ENCODE measurements at places on chromosomes 16 and 17. TPM values are rescaled to one million over a fixed set of nuclear protein-coding genes. Genes with fewer than 3 reads are reported as not detected.

The KCNJ16 gene
- total RNA-seq = not detected

DNA sequence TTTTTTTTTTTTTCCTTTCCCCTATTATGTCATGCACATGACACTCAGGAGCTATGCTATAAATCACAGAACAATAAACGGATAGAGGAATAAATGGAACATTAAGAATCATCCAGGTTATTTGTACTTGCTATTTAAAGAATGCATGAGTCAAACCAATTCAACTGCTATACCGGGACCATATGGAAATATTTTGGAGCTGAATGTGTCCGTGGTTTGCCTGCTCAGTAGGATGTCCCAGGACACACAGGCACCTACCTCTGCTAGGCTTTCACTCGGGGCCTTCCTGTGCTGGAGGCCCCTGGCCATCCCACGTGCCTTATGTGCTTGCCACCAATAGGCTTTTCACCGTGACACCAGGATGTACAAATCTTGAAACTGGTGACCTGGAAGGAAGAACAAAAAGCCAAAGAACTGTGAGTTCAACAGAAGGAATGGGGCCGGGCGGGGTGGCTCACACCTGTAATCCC, 15.3 kb upstream of the SEC14L1 start:
- peaks cover 59% of the 10 kb centered on the region for H3K4me1 ChIP-seq
- no peak overlapping the region for H3K27ac ChIP-seq
- no peak overlapping the region for H3K4me3 ChIP-seq
- H3K36me3 ChIP-seq = peaks cover 2% of the 10 kb centered on the region
- no peaks in the 10 kb centered on the region for H3K27me3 ChIP-seq
- DNase-seq = no peak

- H3K27ac ChIP-seq = no peak overlapping the region
- no peaks in the 10 kb centered on the region for H3K27me3 ChIP-seq
- H3K4me3 ChIP-seq = no peak overlapping the region
- no peak for DNase-seq
- H3K4me1 ChIP-seq = no peaks in the 10 kb centered on the region
- H3K36me3 ChIP-seq = peaks cover 48% of the 10 kb centered on the region
Measured at GRCh38 chr17:44864831-44865230, 17.1 kb downstream of the HIGD1B start.

The RBFOX1 gene
- not detected for total RNA-seq

The SDK2 gene
- total RNA-seq = 0.44 TPM

GRCh38 chr16:81012974-81013373, 6.0 kb downstream of the CENPN start:
- no peaks in the 10 kb centered on the region for H3K27me3 ChIP-seq
- peak overlapping the region; percentile 19 for H3K27ac ChIP-seq
- H3K36me3 ChIP-seq = peaks cover 45% of the 10 kb centered on the region
- no peak overlapping the region for H3K4me3 ChIP-seq

The LHX1 gene
- total RNA-seq = 0.17 TPM

GRCh38 chr16:17375461-17376304, 95.1 kb downstream of the XYLT1 start:
- peaks cover 62% of the 10 kb centered on the region for H3K4me1 ChIP-seq
- no peak overlapping the region for H3K4me3 ChIP-seq
- DNase-seq = no peak
- H3K36me3 ChIP-seq = peaks cover 4% of the 10 kb centered on the region
- H3K27me3 ChIP-seq = no peaks in the 10 kb centered on the region

The TMEM204 gene
- total RNA-seq = 23.7 TPM

GRCh38 chr17:31488264-31488981, 96.9 kb downstream of the RAB11FIP4 start:
- H3K27ac ChIP-seq = peak overlapping the region; percentile 88
- H3K4me3 ChIP-seq = peak overlapping the region; percentile 93
- peaks cover 5% of the 10 kb centered on the region for H3K36me3 ChIP-seq
- peaks cover 2% of the 10 kb centered on the region for H3K27me3 ChIP-seq
- DNase-seq = peak; percentile 21

- no peak for DNase-seq
- H3K4me3 ChIP-seq = no peak overlapping the region
- no peak overlapping the region for H3K27ac ChIP-seq
- H3K36me3 ChIP-seq = no peaks in the 10 kb centered on the region
- no peaks in the 10 kb centered on the region for H3K4me1 ChIP-seq
- H3K27me3 ChIP-seq = no peaks in the 10 kb centered on the region
Measured at GRCh38 chr17:13788385-13788784, 186.7 kb upstream of the HS3ST3A1 start.

DNA sequence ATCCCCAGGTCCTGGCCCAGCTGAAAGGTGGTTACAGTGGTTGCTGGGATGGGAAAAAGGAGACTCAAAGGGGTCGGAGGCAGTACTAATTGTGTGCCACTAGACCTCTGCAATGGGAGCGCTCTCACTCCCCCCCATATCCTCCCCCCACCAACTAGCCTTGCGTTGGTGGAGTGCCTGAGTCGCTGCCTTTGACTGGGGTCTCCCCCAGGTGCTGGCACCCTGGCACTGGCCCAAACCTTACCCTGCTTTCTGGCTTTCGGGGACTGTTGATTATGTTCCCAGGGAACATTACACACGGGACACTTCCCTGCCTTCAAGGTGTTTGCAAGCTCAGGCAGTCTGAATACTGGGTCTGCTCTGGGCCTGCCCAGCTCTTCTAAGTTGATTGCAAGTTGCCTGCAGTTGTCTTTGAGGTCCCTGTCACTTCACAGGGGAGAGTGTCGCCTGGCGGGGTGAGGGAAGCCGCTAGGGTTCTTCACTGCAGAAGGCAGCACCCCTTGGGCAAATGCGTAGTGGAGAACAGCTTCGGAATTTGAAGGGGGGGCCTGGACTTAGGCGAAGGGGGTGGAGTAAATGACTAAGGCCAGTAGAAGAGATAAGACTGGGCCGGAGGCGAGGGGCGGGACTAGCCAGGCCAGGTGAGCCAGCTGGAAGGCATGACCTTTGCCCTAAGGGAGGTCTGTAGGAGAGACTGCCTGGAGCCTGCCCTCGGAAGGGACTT, 98.0 kb downstream of the RAB11FIP4 start:
- H3K4me3 ChIP-seq = peak overlapping the region; percentile 93
- peaks cover 5% of the 10 kb centered on the region for H3K36me3 ChIP-seq
- DNase-seq = no peak
- H3K27ac ChIP-seq = peak overlapping the region; percentile 88
- peaks cover 2% of the 10 kb centered on the region for H3K27me3 ChIP-seq
- H3K4me1 ChIP-seq = peaks cover 68% of the 10 kb centered on the region

DNA sequence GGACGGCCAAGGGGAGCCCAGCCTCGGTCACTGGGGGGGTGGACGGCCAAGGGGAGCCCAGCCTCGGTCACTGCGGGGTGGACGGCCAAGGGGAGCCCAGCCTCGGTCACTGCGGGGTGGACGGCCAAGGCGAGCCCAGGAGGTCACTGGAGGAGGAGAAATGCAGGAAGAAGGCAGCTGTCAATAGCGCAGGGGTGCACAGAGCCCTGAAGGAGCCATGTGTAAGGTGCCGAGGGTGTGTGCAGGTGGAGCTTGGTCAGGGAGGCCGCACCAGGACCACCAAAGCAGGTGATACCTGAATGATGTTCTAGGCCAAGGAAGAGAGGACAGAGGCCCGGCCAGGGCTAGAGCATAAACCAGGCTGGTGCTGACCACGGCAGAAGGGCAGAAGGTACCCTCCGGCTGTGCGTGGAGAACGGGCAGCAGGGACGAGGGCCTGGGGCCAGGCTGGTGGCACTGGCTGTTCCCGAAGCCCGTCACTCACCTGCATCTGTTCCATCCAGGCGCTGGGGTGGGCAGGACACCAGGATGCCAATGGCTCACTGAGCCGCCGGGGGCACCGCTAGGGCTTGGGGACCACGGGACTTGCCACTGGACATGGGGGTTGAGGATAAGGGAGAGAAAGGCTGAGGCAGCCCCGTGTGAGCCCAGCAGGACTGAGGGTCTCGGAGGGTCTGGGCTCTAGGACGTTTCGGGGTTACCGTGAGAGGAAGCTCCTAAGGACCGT, 5.9 kb upstream of the CCDC57 start:
- H3K4me1 ChIP-seq = peaks cover 23% of the 10 kb centered on the region
- peaks cover 2% of the 10 kb centered on the region for H3K27me3 ChIP-seq
- DNase-seq = no peak
- H3K36me3 ChIP-seq = no peaks in the 10 kb centered on the region
- H3K4me3 ChIP-seq = no peak overlapping the region
- H3K27ac ChIP-seq = peak overlapping the region; percentile 29

DNA sequence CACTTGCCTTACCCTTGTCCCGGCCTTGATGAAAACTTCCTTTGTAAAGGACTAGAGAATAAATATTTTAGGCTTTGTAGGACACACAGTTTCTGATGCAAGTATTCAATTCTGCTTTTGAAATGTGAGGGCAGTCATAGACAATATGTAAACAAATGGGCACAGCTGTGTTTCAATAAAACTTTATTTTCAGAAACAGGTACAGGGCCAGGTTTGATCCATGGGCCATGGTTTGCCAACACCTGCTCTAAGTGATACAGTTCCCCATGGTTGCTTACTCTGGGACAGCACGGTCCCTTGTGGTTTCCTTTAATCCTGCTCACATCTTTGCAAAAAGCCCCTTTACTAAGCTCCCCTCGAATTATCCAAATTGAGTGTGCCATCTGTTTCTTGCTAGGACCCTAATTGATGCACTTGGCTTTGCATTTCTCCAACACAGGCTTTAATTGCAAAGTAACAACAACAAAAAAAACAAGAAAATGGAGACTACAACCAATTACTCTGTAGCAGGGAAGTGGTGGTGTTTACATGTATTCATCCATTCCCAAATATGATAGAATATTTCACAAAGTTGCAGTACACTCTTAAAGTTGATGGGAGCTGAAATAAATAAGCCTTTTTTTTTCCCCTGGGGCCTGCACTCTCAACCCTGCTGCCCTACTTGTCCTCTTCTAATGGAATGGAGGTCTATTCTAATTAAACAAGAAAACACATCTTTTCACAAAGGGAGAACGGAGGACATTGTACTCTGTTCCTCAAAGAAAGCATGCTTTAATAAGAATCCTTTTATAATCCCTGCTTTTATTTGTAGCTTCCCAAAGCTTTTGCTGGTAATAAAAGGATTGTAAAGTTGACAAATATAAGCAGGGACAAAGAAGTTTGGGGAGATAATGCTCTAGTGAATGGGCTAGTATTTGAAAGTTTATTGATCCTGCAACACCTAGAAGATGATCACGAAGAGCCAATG, 37.7 kb upstream of the TOX3 start:
- no peak overlapping the region for H3K27ac ChIP-seq
- H3K4me1 ChIP-seq = no peaks in the 10 kb centered on the region
- no peaks in the 10 kb centered on the region for H3K27me3 ChIP-seq
- H3K4me3 ChIP-seq = no peak overlapping the region

DNA sequence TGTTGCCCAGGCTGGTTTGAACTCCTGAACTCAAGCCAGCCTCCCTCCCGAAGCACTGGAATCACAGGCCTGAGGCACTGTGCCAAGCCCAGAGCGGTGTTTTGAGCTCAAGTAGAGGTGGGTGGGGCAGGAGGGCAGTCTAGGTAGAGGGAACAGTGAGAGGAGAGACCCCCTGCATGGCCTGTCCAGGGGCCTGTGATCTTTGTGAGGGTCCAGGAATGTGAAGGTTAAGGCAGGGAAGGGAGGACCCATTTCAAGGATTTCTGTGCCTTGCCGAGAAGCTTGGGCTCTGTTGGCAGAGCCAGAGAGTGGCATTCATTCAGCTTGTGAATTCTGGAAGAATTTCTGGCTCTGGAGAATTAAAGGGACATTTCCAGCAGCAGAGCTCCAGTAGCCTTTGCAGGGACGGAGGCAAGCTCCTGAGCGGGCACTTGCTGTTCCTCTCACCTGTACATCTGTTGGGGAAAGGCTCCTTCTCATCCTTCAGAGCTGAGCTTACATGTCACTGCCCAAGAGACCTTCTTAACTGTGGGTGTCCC, 2.7 kb downstream of the WWOX start:
- no peaks in the 10 kb centered on the region for H3K36me3 ChIP-seq
- H3K4me1 ChIP-seq = peaks cover 24% of the 10 kb centered on the region
- DNase-seq = no peak

GRCh38 chr16:9095656-9096397, 4.4 kb downstream of the HAPSTR1 start:
- H3K27me3 ChIP-seq = peaks cover 1% of the 10 kb centered on the region
- peak overlapping the region; percentile 50 for H3K4me3 ChIP-seq
- DNase-seq = no peak

The CCDC137 gene
- total RNA-seq = 59.3 TPM

The C16orf46 gene
- 0.41 TPM for total RNA-seq

DNA sequence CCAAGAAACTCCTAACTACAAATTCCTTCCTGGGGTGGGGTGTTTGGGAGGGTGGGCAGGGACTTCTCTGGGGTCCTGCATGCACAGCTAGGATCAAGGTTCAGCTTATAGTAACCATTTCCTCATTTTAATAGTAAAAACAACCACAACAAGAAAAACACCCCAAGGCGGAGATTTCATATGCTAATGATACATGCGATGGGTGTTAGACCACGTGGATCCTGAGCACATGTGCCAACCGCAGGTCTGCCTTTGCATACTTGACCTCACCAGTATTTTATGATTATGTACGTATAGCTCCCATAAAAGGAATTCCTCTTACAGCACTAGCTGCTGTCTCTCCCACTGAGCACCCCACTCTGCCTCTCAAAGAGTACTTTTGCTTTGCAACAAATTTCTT, 1.9 kb downstream of the KRTAP4-11 start:
- H3K27ac ChIP-seq = no peak overlapping the region
- no peaks in the 10 kb centered on the region for H3K36me3 ChIP-seq
- H3K4me1 ChIP-seq = no peaks in the 10 kb centered on the region
- no peaks in the 10 kb centered on the region for H3K27me3 ChIP-seq

- no peaks in the 10 kb centered on the region for H3K4me1 ChIP-seq
- H3K36me3 ChIP-seq = no peaks in the 10 kb centered on the region
- DNase-seq = no peak
- H3K27me3 ChIP-seq = peaks cover 13% of the 10 kb centered on the region
- no peak overlapping the region for H3K27ac ChIP-seq
Measured at GRCh38 chr16:50526249-50526648, 21.9 kb upstream of the NKD1 start.

The KCNH4 gene
- 1.9 TPM for total RNA-seq

All from activated T-helper 1 cell treated with anti-CD3 and anti-CD28 coated beads, Interleukin-12 subunit alpha, Interleukin-12 subunit beta, Interleukin-2, Interleukin-4 antibody, amounts not matched to agents 30 ng/mL and 10 ng/mL and 1 ng/mL, durations not matched to agents 14 hours and 24 hours and 36 hours (primary cell).